ENCODE measurements at places on chromosomes 6 and 20. TPM values are rescaled to one million over a fixed set of nuclear protein-coding genes. Genes with fewer than 3 reads are reported as not detected.

Gene SAMD5
- total RNA-seq = 3.6 TPM

Gene ZSCAN23
- total RNA-seq = 0.65 TPM

Gene HDGFL1
- total RNA-seq = not detected

Gene OR2H1
- total RNA-seq = not detected

Gene SLC22A16
- not detected for total RNA-seq

Gene DEFB128
- total RNA-seq = not detected

Gene VNN1
- total RNA-seq = not detected

Gene DDAH2
- total RNA-seq = 44.4 TPM

Gene SIRT5
- 7.3 TPM for total RNA-seq

Gene RFX6
- not detected for total RNA-seq

Gene PRDM13
- total RNA-seq = not detected

Gene VSX1
- total RNA-seq = not detected

Gene NR2E1
- total RNA-seq = not detected

Gene GNRH2
- 0.65 TPM for total RNA-seq

Gene TMEM244
- total RNA-seq = not detected
